ENCODE measurements at places on chromosomes 5 and 9.

DNA sequence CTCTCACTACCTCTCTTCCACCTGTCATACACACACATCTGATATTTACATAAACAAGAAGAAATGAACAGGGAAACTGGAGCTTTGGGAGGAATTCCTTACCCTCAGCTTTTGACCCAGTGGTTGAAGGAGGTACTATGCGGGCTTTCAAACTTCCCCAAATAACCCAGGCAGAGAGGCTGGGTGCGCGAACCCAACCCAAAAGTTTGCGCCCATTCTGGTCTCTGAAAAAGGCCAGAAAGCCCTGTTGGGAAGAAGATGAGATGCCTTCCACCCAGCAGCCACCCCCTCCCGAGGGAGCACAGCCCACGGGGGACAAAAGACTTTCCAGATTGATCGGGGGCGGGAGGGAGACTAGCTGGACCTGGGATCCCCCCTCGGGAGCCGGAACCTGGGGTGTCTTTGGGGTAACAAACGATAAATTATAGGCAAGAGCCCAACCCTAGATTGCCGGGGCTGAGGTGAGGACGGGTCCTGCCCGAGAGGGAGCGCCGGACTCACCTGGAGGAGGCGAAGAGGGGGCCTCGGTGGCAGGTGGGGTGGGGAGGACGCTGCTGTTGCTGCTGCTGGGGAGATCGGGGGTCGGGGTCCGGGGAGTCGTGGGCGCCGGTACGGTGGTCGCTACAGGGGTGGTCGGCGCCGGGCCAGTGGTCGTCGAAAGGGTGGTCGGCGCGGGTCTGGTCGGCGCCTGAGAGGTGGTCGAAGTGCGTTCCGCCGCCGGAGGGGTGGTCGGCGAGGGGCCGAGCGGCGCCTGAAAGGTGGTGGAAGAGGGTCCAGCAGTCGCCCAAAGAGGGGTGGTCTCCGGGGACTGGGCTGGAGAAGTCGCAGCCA lies 798 bp downstream of the MEGF9 start:
- DNase-seq = no peak

GRCh38 chr9:13728917-13729811 lies 449.7 kb upstream of the MPDZ start:
- no peak for DNase-seq

DNA sequence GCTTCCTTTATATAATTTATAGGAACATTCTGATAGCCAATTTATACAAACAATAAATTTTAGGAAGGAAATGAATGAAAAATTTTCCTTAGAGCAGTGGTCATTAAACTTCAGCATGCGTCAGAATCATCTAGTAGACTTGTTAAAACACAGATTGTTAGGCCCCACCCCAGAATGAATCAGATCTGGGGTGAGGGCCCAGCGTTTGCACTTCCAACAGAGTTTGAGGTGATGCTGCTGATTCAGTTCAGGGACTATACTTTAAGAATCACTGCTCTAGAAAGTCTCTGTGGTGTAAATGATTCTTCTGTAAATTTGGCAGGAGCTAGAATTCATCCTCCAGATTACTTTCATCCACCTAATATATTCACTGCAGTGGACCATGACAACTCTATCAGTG lies 80.4 kb downstream of the SLC12A2 start:
- peak; percentile 3 for DNase-seq

DNA sequence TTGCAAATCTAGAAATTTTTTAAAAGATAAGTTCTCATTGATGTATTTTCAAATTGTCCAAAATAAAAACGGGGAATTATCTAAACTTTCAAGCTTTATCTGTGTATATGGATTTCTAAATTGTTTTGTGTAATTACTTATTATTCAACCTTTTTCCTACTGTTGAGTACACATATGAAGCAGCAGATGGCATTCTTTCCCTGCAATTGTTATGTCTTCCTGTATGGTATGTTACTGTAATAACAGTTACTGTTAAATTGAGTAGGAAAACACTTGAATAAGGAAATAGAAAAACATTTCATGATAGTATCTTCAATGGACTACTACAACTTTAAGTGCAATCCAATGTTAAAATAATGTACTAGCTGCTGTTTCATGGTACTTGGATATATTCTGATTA lies 124.8 kb downstream of the RANBP17 start:
- DNase-seq = no peak

DNA sequence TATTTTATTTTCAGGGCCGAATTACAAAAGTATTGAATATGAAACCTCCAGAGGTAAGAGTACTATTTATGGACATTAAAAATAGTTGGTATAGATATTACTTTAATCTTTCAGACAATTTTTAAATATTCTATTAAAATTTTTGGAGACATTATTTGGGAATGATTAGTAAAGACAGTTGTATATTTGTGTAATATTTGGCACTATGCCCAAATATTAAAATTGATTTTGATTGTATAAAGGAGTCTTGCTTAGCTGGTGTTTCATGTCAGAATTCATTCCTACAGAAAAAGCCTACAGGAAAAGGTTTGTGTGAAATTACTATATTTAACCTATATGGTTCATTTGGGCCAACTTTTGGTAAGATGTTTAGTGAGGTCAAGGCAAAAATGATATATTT lies 5.5 kb downstream of the SMC2 start:
- no peak for DNase-seq

DNA sequence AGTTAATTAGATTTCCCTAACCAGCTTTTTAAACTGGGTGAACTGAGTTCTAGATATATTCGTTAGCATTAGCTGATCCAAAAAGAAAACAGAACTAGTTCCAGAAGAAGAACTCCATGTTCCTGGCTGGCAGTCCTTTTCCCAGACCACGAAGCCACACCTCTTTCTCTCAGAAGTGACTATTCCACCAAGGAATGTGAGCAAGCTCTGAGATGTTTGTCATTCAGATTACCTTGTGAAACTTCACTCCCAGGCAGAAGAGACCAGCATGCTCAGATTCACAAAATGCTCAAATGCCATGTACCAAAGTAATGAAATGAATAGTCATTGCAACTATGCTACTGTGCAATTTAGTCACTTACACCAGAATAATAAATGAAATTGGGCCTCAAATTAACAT lies 4.4 kb upstream of the SSBP2 start:
- peak; percentile 75 for DNase-seq

GRCh38 chr5:73378070-73378469 lies 70.5 kb downstream of the FOXD1 start:
- DNase-seq = no peak

DNA sequence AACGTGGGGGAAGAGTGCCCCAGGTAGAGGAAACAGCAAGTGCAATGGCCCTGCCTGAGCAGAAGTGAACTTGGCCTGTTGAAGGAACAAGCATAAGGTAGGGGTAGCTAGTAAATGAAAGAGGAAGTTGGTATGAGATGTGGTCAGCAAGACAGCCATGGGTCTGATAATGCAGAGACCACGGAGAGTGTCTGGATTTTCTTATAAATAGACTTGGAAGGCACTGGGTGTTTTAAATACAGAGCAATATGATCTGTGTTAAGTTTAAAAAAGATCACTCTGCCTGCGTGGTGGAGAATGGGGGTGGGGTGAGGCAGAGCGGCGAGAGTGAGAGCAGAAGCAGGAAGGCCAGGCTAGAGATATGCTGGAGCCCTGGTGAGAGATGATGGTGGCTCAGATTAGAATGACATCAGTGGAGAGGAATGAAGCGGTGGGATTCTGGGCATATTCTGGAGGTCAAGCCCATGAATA lies 4.2 kb downstream of the ADAM19 start:
- DNase-seq = no peak

DNA sequence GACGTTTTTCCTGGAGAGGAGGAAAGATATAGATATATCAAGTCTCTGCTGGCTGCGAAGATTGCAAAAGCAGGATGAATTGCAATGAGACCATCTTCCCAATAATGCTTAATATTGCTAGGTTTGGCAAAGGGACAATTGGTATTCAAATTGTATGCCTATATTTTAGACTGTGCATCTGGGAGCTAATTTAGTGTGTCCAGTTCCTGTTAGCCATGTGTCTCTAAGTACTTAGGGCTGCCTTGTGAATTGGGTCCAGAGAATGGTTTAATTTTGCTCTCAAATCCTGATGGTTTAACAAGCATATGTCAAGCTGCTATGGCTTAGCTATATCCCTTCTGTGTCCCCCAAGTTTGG lies 97.6 kb upstream of the ZNF366 start:
- no peak for DNase-seq

- DNase-seq = no peak
Measured at GRCh38 chr5:14917719-14918118, 46.1 kb upstream of the ANKH start.

GRCh38 chr9:130995086-130996011 lies 13.6 kb upstream of the LAMC3 start:
- no peak for DNase-seq

- DNase-seq = no peak
Measured at GRCh38 chr5:148425808-148426207, 42.0 kb downstream of the FBXO38 start.

- DNase-seq = no peak
Measured at GRCh38 chr5:156815988-156816599, 34.0 kb upstream of the PPP1R2B start.

- no peak for DNase-seq
Measured at GRCh38 chr9:35350212-35350611, 139.7 kb upstream of the RUSC2 start.

- DNase-seq = no peak
Measured at GRCh38 chr9:5825223-5825622, 7.7 kb downstream of the ERMP1 start.

GRCh38 chr5:80592761-80593160 lies 22.7 kb upstream of the ANKRD34B start:
- DNase-seq = no peak

DNA sequence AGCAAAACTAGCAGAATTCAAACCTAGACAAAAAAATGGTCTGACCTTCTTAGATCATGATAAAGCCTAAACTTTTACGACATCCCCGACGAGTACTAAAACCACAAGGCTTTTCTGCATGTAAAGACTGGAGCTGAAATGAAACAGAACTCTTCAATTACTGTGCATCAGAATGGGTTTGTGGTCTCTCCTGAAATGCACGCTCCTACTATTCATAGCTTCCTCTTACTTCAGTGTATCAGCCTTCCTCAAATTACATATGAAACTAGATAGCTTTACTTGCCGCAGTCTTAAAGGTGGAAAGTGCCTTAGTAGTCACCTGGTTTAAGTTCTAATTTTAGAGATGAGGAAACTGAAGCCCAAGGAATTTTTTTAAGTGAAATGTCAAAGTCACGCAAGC lies 24.6 kb upstream of the MED10 start:
- DNase-seq = no peak

- no peak for DNase-seq
Measured at GRCh38 chr9:81902626-81903025, 25.6 kb upstream of the SPATA31D4 start.

DNA sequence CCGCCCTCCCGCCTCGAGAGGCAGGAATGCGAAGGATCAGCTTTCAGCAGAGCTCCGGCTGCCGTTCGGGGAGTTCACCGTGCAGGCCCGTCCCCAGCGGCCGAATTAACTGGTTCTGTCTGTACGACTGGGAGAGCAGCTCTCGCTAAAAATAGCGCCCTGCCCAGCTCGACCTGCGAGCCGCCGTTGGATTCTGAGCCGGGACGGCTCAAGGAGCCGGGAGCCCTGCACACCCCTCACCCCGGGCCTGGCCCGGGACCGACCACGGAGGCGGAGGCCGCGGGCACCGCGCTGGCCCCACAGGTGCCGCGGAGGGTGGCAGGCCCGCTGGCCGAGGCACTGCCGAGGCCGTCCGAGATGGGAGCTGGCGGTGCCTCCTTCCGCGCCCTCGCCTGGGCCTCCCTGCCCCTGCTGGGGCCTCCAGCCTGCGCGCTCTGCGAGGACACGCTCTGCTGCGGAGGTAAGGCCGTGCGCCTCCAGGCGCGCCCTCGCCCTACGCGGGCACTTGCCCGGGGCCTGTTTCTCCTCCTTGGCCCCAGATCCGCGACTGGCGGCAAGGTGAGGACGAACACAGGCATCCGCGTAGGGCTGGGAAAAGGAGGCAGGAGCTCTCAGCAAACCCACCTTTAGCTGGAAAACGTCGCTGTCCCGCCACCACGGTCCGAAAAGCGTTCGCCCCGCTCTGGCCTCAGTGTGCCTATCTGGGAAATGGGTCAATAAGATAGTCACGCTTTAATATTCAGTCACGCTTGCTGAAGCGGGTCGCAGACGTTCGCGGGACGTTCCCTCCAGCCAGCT lies 53.1 kb upstream of the DAB2IP start:
- DNase-seq = peak; percentile 67

- no peak for DNase-seq
Measured at GRCh38 chr9:68678430-68678829, 26.6 kb upstream of the PIP5K1B start.

DNA sequence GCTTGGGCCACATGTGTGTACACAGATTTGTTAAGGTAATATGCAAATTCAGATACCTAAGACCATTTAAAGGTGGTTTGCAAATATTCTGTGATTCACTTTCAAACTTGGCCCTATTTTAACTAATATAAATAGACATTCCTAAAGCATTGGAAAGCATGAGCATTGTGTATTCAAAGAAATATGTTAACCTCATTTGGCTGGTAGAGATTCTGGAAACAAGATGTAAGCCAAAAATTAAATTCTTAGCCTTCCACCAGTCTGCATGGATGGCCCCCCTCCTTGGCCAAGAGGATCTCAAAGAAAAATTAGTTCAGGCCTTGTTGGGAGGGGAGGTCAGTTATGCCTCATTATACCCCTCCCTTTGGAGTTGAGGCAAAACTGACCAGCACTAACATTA lies 38.7 kb upstream of the C6 start:
- no peak for DNase-seq

DNA sequence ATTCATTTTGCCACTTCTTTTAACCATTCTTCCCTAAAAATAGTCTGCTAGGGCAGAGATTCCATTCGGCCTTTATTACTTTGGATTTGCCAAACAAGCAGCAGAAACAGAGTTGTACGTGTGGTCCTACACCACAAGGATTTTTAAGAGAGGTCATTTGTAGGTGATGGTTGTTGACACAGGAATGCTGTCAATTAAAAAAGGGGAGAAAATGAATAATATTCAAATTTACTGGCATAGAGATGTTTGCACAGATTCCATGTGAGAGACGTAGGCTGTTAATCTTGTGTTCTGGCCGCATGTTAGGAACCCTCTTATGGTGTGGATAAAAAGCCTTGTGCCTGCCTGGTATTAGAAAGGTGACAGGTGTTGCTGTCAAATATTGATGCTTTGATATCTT lies 34.9 kb downstream of the TRIO start:
- no peak for DNase-seq
